ENCODE measurements at places on chromosomes 6 and 20.

GRCh38 chr6:160427312-160428068 lies 79.3 kb downstream of the SLC22A3 start:
- DNase-seq, result no peak

GRCh38 chr20:45639687-45640086 lies 8.6 kb upstream of the WFDC9 start:
- DNase-seq, result no peak

DNA sequence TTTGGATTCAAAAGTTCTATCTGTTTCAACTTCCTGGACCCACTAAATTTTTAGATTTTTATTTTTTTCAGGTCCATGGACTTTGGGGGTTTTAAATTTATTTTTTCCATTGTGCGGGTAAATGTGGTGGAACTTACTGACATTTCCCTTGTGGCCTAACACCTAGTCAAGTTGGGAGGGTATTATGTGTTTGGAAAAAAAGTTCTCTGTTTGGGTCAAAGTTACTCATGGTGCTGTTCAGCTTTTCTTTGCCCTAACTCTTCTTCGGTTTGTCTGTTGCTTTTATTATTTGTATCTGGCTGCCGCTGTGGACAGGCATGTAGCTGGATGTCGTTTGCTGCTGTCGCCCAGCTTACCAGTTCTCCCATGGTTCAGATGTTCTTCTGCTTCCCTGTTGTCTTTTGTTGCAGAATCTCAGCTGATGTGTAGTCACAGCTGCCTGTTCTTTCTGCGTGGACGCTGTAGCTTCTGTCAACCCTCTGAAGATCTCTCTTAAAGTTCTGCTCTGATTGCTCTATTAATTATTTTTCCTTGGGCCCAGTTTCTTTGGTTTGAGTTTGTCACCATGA lies 7.9 kb downstream of the IGF2R start:
- no peak for DNase-seq

- peak; percentile 66 for DNase-seq
These were observed 16.0 kb upstream of the NKX2-2 start for GRCh38 chr20:21529863-21530262.

- no peak for DNase-seq
These were observed 229.3 kb downstream of the SYNDIG1 start for GRCh38 chr20:24698706-24699206.

GRCh38 chr20:16314320-16314719 lies 258.9 kb downstream of the KIF16B start:
- no peak for DNase-seq

- no peak for DNase-seq
These were observed 6.0 kb downstream of the SUMO4 start for GRCh38 chr6:149405823-149406765.

- no peak for DNase-seq
These were observed 41.1 kb upstream of the ADGRG6 start for GRCh38 chr6:142260748-142261147.

DNA sequence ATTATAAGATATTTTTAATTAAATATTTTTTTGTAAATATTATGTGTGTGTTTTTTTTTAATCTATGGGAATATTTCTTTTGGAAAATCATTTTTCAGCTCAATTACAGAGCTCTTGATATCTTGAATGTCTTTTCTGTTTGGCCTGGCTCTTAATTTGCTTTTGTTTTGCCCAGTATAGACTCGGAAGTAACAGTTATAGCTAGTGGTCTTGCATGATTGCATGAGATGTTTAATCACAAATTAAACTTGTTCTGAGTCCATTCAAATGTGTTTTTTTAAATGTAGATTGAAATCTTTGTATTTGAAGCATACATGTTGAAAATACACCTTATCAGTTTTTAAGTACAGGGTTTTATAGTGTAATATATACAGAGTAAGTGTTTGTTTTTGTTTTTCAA lies 2.6 kb downstream of the ID4 start:
- no peak for DNase-seq

DNA sequence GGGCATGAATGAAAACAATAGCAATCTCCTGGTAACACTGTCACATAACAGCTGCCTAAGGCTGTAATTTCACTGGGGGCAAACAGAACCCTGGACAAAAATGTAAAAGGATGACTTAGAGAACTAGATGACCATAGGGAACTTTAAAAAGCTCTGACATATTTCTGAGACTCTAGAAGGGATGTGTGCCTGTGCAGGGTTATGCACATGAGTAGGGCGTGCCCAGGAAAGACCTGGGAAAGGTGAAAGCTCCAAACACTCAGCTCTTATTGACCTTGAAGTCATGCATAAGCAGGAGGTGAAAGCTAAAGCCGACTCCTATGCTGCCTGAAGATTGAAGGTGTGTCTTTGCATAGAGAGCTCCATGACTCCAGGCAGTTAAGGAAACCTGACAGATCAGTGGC lies 118.4 kb upstream of the BTBD3 start:
- no peak for DNase-seq

- no peak for DNase-seq
These were observed 28.7 kb downstream of the ANKS1A start for GRCh38 chr6:34917626-34918285.

GRCh38 chr6:35024551-35025054 lies 116.5 kb downstream of the TCP11 start:
- peak; percentile 60 for DNase-seq

DNA sequence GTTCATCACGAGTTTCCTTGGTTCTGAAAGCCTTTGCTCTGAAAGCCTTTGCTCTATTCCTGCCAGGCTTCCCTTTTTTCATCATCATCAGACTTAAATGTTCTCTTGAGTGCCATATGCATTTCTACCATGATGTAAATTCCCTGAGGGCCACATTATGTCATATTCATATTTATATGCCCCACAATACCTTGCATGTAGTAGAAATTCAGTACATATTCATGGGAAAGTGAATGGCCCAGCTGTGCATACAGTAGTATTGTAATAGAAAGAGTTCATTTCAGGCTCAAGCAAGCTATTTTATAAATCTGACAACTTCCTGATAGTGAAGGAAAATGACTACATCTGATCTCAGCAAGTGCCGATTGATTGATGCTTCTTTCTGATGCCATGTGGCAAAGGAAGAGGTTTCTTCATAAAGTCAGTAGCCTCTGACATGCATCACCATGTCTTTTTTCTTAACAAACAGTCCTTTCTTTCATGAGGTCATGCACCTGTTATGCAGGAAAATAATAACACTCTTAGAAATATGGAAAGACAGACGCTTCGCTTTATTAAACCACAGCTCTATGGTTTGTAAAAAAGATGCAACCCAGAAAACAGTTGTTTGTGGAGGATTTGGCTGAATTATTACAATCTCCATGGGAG lies 308.7 kb downstream of the SAMD5 start:
- DNase-seq, result no peak

- no peak for DNase-seq
These were observed 81.8 kb downstream of the JAG1 start for GRCh38 chr20:10591946-10592521.

GRCh38 chr20:17421493-17421892 lies 109.7 kb downstream of the BFSP1 start:
- no peak for DNase-seq

- peak; percentile 19 for DNase-seq
These were observed 48.7 kb upstream of the SRSF6 start for GRCh38 chr20:43408848-43409576.

DNA sequence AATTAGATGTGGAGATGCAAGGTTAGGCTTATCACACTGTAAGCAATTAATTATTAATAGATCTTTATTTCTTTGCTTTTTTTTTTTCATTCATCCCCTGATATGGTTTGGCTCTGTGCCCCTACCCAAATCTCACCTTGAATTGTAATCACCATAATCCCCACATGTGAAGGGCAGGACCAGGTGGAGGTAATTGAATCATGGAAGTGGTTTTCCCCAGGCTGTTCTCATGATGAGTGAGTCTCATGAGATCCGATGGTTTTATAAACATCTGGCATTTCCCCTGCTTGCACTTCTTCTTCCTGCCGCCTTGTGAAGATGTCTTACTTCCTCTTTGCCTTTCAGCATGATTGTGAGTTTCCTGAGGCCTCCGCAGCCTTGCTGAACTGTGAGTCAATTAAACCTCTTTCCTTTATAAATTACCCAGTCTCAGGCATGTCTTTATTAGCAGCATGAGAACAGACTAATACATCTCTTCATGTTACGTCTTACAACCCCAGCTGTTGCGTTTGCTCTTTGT lies 333.8 kb downstream of the CDH26 start:
- no peak for DNase-seq

- no peak for DNase-seq
These were observed 1247.9 kb downstream of the GRIK2 start for GRCh38 chr6:102641426-102641825.

- no peak for DNase-seq
These were observed 118.1 kb downstream of the CEBPB start for GRCh38 chr20:50308513-50309279.

DNA sequence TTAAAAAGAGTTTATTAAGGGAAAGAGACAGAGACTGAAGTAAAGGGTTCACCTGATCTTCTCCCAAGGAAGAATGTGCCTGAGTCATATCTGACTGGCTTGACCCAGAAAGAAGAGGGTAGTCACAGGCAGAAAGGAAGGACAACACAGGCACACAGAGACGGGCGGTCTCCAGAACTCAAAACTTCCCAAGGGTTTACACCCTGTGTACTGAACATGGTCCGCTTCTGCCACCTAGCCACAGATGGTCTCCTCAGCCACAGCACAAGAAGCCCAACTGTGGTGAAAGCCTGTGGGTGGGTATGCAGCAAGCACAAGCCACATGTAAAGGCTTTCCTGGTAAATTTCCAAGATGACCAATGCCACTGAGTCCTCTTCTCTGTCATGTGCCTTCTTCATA lies 17.2 kb downstream of the UNC5CL start:
- no peak for DNase-seq

DNA sequence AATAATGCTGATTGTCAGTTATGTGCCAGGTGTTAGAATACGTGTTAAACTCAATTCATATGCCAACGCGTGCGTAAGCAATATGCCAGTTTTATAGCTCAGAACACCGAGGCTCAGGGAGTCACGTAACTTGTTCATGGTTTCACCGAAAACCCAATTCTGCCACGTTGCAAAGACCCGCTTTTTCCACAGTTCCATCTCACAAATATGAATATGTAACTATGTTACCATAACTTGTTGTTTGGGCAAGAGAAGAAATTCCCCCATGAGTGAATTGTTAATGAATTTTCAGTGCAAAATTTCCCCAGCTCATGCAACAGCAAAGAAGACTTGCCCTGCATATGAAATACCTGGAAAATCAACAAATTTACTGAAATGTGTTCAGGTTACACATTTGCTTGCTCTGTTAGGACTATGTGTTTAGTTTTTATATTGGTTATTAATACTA lies 30.1 kb downstream of the SF3B5 start:
- DNase-seq, result peak; percentile 78

DNA sequence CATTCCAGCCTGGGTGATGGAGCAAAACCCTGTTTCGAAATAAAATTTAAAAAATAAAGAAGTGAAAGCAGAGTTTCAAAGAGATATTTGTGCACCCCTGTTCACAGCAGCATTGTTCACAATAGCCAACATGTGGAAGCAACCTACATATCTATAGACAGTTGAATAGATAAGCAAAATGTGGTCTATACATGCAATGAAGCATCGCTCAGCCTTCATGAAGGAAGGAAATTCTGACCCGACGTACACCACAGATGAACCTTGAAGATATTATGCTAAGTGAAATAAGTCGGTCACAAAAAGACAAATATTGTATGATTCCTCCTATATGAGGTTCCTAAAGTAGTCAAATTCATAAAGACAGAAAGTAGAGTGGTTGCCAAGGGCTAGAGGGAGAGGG lies 6.5 kb upstream of the NCOA6 start:
- no peak for DNase-seq

DNA sequence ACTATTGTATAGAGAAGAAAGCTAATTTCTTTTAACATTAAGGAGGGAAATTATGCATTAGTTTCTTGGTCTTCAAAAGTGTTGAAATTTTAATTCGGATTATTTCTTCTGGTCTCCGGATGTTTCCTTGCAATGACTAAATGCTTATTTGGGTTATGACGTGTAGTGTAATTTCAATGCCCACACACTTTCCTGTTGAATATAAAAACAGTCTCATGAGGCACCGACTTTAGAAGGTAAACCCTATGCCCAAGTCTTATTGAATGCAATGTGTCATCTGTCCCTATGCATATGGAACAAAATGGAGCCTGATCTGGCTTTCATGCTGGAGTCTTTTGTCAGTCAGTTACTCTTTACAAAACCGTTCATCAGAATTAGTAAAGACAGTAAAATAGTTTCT lies 17.7 kb downstream of the GJA1 start:
- DNase-seq, result no peak

- DNase-seq, result no peak
These were observed 36.0 kb upstream of the AKIRIN2 start for GRCh38 chr6:87738000-87738399.

DNA sequence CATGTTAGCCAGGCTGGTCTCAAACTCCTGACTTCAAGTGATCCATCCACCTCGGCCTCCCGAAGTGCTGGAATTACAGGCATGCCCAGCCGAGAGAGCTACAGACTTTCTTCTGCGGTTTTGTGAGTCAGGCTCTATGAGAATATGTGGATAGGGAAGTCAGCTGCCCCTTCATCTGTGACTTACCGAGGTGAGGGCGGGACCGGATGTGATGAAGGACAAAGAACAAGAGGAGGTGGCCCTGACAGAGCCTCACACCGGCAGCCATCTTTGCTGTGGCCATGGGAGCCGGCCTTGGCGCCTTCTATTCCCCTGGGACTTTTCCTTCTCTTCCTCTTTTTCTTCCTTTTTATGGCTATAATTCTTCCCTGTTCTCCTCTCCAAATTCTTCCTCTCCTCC lies 67.0 kb downstream of the IYD start:
- DNase-seq, result no peak

DNA sequence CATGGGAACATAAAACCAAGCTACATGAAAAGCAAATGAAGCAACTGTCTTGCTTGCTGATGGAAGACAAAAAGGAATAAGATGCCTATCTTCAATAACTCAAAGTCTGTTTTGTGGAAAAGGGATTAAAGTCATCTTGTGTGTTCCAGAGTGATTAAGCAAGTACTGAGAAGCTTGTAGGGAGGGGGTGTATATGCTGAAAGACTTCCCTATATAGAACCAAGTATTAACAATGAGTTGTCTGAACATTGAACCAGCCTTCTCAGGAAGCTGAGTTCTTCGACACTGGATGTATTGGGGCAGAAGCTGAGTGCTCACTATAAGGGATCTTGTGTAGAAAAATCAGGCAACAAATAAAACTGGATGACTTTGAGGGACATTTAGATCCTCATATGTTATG lies 451.8 kb downstream of the CD83 start:
- DNase-seq, result no peak

GRCh38 chr6:136051140-136051775 lies 198.9 kb downstream of the MTFR2 start:
- DNase-seq, result no peak

DNA sequence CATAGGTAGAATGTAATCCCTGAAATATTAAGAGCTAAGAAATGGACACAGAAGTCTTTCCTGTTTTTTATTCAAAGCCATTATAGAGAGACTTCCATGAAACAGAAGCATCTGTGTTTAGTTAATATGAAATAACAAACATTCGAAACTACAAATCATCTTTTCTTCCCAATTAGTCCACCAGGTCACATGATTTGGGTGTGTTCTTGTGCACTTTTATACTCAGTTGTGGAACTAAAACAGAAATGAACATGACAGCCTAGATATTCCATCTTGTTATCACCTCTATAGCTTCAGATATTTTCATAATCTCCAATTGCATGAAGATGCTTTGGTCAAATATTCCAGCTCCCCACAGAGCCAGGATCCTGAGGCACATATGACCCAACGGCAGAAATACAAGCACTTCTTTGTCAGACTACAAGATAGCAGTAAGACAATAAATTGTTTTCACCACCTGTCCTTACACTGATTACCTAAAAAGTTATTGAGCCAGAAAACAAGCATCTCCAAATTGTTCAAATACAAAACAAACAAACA lies 116.8 kb upstream of the BEND6 start:
- DNase-seq, result no peak

- DNase-seq, result no peak
These were observed 2.1 kb downstream of the UBE2J1 start for GRCh38 chr6:89350281-89350966.

Data from NCI-H774 (cell line).